ENCODE measurements at places on chromosomes 1 and 21.
A peak's percentile ranks its signal among the peaks of the same experiment; 100 is the strongest.

DNA sequence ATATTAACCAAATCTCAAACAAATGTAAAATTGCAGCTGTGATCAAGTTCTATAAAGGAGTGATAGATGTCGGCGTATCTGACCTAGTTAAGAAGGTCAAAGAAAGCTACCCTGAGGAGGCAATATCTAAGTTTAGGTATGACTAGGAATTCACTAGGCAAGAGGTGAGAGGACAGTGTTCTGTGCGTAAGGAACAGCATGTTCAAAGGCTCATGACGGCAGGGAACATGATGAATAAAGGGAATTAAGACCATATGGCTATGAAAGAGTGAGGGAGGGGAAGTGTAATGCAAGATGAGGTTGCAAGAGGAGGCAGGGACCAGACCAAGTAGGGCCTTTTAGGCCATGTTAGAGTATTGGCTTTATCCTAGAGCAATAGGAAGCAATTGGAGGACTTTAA is 8.6 kb downstream of the LIX1L start:
- DNase-seq = no peak

GRCh38 chr1:29762635-29763034 is 526.3 kb downstream of the PTPRU start:
- no peak for DNase-seq

GRCh38 chr1:218371927-218372672 is 27.0 kb downstream of the TGFB2 start:
- peak; percentile 60 for DNase-seq

GRCh38 chr1:186215636-186216035 is 159.4 kb downstream of the TPR start:
- DNase-seq = no peak

GRCh38 chr1:182598296-182598695 is 5.9 kb downstream of the RGS16 start:
- DNase-seq = no peak

DNA sequence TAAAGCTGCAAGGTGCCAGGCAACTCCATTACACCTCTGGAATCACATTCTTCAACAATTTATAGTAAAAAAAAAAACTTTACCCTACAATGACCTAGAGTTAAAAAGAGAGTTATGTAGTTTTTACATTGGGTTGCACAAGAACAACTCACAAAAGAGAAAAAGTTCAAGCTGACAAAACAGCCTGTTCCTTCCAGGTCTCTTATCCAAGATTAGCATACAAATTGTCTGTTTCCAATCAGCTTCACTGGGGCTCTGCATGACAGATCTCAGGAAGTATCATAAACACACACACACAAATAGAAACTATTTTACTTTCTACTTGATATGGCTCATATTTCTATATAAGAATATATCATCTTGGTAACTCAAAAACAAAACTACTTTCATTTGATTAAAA is 154.6 kb downstream of the PCNX2 start:
- no peak for DNase-seq

GRCh38 chr1:218436997-218437396 is 91.9 kb downstream of the TGFB2 start:
- no peak for DNase-seq

GRCh38 chr1:198678301-198678836 is 39.5 kb downstream of the PTPRC start:
- no peak for DNase-seq

GRCh38 chr1:116420417-116421200 is 47.6 kb downstream of the ATP1A1 start:
- no peak for DNase-seq

- no peak for DNase-seq
Observed at GRCh38 chr1:2890221-2890850, 88.8 kb upstream of the TTC34 start.

DNA sequence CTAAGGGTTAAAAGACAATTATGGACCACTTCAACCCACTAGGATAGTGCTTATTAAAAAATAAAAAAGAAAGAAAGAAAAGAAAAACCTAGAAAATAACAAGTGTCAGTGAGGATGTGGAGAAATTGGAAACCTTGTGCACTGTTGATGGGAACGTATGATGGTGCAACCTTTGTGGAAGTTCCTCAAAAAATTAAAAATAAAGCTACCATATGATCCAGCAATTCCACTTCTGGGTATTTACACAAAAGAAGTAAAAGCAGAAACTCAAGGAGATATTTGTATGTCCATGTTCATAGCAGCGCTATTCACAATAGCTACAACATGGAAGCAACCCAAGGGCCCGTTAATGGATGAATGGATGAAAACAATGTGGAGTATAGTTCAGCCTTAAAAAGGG is 115.2 kb upstream of the ATP1A1 start:
- DNase-seq = no peak

DNA sequence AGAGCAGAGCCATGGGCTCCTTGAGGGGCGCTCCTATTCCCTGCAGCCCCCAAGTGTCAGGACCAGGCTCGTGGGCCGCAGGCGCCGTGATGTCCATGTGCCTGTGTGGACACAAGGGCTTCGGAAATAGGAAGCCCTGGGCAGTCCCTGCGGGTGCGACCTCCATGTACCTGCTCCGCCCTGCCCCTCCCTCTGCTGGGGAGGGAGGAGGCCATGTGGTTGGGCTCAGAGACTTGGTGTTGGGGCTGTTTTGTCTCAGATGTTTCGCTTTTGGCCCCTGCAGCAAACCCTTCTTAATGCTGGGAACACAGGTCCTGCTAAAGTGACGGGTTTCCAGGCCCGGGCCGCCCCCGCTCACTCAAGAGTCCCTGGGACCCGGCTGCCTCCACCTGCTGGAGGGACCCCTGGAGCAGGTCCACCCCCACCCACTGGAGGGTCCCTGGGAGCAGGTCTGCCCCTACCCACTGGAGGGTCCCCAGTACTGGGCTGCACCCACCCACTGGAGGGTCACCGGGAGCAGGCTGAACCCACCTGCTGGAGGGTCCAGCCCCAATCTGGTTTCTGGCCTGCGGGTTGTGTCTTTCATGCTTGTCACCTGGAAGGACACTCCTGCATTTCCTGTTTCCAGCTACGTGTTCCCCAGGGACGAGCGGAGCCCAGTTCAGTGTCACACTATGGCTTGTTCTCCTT is 156.5 kb downstream of the PEX14 start:
- no peak for DNase-seq

DNA sequence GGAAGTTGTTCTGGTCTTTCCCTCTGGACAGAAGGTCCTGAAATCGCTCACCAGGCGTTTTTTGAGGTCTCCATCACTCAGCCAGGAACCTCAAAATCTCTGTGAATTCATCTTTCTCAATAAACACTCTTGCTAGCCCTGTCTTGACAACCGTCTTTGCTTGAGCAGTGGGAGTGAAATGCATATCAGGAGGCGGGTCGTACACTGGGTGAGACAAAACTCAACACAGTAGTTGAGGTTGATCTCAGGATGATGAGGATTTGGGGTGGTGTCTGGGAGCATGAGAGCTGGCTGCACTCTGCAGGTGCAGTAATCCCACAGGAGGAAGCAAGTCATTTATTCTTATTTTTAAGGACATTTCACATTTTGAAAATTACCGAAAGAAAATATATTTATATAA is 1.9 kb downstream of the GPR25 start:
- DNase-seq = no peak

- DNase-seq = peak; percentile 75
Observed at GRCh38 chr1:12617901-12618660, at the start of gene DHRS3. Gene DHRS3 (minus strand): TSS chr1:12618210. CDS start chr1:12617348, 862 bp downstream.

GRCh38 chr1:5271264-5271663 is 616.9 kb downstream of the AJAP1 start:
- DNase-seq = no peak

- no peak for DNase-seq
Observed at GRCh38 chr1:171969813-171970212, 128.5 kb downstream of the DNM3 start.

DNA sequence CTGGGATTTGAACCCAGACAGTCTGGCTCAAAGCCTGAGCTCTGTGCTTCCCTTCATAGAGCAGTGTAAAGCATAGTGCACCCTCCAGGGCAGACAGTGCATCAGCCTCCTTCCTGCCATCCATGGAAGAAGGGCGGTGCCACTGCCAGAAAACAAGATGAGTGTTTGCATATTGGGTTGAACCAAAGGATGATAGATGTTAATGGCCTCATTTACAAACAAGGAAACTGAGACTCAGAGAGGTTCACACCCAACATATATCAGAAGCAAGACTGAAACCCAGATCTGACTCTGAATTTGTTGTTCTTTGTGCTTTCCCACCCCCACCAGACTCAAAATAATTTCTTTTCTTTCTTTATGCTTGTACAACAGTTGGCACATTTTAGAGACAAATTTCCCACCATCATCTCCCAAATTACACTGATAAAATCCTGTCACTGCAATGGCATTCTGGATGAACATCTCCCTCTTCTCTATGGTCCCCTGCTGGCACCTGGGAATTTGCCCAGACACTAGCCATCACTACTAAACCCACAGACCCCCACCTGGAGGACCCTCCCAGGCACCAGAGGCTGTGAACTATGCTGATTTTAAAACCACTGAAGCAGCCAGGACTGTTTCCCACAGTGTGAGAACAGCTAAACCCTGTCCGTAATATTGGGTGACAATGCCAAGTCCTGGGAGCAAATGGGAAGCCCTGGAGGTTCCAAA is 45.4 kb upstream of the MPZL1 start:
- no peak for DNase-seq

- DNase-seq = no peak
Observed at GRCh38 chr1:211928993-211929637, 98.6 kb upstream of the LPGAT1 start.

DNA sequence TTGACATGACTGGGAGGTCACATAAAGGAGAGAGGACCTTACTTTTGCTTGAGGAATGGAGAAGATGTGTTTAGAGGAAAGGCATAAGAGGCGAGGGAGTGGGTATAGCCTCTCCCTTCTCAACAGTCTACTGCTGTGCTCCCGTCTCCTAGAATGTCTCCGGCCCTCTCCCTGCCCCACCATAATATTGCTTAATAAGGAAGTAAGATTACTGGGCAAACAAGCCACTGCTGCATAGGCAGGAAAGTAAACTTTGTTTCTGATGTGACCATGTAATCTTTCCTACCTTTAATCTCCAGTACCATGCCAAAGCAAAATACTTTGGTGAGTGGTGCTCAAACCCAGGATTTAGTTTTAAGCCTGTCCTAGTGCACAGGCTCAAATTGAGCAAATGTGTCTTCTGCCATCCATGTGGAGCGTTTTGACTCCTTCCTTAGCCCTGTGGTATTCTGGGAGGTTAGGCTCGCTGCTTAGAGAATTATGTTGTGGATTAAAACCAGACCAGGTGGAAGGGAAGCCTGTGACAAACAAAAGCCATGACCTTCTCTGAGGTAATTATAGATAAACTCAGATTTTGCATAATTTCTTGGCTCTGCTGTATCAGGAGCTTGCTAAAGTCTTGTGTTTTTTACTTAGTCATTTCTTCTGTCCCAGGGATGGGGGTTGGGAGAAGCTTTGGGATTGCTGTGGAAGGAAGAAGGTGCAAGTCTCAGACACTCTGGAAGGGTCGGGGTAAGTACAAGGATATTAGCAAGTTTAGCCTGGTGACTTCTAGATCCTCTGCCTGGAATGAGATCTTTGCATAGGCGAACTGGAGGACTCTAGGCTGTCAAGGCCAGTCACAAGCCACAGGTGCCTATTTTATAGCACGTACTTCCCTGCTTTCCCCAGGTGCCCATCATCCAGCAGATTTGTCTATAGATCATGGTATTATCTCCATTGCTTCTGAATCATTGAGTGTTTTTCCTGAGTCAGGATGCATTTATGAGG is 34.5 kb upstream of the DIPK1A start:
- no peak for DNase-seq

GRCh38 chr1:196890668-196891067 is 2.8 kb downstream of the CFHR4 start:
- no peak for DNase-seq

GRCh38 chr1:248873993-248874533 is 15.2 kb upstream of the ZNF692 start:
- no peak for DNase-seq

DNA sequence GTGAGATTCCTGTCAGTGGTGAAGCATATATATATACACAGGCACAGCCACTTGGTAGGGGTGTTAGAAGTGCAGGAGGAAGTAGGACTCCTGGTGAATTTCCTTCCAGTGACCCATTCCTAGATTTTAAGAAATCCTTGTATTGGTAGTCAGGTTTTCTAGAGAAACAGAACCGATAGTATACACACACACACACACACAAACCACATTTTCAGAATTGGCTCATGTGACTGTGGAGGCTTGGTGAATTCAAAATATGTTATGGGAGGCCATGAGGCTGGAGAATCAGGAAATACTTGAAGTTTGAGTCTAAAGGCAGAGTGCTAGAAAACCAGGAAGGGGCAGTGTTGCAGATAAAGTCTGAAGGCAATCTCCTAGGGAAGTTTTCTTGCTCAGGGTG is 114.2 kb downstream of the FCRL5 start:
- no peak for DNase-seq

DNA sequence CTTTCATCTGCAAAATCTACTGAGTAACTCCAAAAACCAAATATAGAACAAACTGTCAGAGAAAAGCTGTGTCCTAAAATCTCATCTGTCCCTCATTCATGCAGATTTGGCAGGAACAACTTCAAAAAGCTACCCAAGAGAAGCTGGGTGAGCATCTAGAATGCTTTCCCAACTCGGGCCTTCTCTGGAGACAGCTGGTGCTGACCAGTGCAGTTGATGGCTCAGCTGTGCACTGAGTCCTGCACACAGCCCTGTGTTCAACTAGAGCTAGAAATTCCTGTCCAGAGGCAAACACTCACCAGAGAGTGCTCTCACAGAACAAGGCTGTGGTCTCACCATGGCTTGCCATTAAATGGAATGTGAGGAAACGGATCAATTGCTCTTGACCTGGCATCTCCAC is 202.8 kb downstream of the ASTN1 start:
- no peak for DNase-seq

GRCh38 chr21:44749759-44750674 is 38.6 kb upstream of the TSPEAR start:
- DNase-seq = no peak

DNA sequence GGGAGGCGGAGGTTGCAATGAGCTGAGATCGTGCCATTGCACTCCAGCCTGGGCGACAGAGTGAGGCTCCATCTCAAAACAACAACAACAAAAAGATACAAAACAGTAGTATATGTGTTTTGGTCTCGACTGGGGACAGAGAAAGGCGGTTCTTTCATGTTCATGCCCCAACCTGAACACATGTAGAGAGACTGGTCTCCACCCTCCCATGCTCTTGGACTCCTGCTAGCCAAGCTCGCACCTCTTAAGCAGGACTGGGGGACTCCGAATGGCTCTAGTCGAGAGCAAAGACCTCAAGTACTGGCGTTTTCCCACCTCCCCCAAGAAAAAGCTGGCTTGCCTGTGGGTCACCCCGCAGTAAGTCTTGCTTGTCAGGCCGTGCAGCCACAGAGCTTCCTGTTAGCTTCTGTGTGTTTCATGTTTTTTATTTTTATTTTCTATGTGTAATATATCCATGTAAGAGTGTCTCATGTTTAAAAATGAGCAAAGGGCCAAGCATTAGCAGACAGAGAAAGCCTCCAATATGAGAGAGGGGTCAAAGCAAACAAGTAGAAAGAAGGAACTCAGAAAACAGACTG is 91.6 kb downstream of the SCCPDH start:
- no peak for DNase-seq
